M059J (cell line): ENCODE measurements at places on chromosomes 6 and 20.

GRCh38 chr20:35791821-35792220, 20.0 kb downstream of the PHF20 start:
- peak; percentile 90 for DNase-seq

GRCh38 chr6:149160943-149161342, 156.6 kb upstream of the TAB2 start:
- DNase-seq, result no peak

DNA sequence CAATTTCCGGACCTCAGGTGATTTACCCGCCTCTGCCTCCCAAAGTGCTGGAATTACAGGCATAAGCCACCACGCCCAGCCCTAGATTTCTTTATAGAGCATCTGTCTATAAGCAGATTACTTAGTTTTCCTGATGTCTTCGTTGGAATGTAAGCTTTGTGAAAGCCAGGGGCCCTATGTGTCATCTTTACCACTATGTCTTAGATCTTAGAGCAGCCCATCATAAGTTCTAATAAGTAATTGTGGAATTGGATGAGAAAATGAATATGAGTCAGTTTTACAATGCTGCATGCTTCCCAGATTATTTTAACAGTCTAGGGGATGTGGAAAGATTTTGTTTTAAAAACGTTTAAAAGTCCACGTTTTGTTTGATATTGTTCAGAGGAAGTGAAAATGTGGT, 9.1 kb upstream of the ZBTB2 start:
- DNase-seq, result peak; percentile 81

DNA sequence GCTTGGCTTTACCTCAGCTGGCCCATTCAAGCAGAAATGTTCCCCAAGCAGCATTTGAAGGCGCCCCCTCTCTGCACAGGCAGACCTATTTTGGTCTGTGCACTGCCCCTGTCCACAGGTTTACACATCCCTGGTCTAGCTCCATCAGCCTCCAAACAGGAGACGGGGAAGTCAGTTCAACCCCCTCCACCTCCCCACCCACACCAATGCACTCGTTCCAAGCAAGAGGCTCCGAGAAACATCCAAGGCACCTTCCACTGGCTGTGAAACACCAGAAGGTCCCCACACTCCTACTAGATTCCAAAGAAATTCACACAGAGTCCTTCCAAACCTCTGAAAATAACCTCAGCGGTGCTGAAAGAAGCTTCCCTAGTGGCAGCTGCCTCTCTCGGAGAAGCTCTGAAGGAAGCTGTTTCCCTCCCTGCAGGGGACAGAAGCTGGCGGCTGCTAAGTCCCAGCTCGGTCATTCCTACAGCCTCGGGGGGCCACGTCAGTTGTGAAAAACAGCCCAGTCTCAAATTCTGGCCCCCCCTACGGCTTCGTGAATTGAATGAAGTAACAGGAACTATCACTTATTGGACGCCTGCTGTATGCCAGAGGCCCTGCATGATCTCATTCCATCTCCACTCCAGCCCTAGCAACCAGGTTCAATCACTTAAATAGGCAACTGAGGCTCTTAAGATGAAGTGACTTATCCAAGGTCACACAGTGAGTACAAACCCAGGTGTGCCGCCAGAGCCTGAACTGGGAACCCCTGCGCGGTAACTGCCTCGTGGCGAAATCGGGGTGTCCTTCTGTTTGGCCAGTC, 815 bp downstream of the SPATA2 start:
- peak; percentile 46 for DNase-seq

GRCh38 chr6:131001945-131002660, 60.9 kb downstream of the EPB41L2 start:
- no peak for DNase-seq

DNA sequence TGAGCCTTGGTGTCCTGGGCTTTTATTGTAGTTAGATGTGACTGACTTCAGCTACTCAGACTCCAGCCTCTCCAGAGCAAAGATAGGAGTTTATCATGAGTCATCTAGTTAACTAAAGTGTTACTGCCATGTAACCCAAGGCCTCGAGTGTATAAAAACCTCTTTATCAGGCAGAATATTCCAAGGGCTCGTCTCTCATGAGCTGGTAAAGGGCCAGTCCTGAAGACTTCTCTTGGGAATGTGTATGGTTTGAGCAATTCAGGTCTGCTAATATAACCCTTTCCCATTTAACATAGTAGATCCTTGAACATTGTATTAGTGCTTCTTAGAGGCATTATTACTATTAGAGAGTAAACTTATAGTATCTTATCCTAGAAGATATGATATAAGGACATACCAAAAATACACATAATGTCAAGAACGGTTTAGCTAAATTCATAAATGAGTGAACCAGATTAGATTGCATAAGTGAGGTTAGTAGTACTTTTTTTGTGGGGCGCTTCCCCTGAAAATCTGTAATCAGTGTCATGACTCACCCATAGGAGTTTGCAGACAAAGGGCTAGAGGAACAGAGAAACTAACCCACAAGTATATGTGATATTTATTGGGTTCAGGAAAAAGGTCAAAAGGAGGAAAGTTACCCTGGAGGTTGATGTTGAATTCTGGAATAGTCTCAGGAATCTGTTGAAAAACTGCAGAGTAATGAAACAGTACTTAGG, 16.0 kb downstream of the DSE start:
- DNase-seq, result peak; percentile 76

- no peak for DNase-seq
Observed at GRCh38 chr20:57450419-57450818, 59.2 kb downstream of the RBM38 start.

DNA sequence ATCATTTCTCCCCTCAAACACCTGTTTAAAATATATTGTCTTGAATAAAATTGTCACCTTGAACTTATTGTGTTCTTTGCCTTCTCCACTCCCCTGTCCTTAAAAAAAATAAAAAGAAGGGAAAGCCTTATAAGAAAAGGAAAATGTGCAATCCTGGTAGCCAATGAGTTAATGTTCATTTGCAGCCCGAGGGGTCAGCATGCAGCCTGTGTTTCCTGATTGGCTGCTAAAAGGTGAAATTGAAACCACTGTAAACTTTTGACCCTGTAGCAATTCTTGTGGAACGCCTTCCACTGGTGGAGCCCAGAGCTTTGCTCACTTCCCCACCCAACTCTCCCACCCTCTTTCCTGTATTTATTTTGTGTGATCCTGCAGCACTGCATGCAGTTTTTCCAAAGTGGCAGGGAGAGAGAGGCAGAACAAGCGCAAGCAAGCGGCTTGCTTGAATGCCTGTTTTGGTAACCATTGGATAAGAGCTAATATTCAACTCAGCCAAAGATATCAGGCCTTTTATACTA, 74.9 kb downstream of the NCOA3 start:
- peak; percentile 94 for DNase-seq

- DNase-seq, result no peak
Observed at GRCh38 chr6:163085426-163085825, 329.1 kb upstream of the QKI start.

- no peak for DNase-seq
Observed at GRCh38 chr6:99882128-99882702, 111.8 kb downstream of the MCHR2 start.

DNA sequence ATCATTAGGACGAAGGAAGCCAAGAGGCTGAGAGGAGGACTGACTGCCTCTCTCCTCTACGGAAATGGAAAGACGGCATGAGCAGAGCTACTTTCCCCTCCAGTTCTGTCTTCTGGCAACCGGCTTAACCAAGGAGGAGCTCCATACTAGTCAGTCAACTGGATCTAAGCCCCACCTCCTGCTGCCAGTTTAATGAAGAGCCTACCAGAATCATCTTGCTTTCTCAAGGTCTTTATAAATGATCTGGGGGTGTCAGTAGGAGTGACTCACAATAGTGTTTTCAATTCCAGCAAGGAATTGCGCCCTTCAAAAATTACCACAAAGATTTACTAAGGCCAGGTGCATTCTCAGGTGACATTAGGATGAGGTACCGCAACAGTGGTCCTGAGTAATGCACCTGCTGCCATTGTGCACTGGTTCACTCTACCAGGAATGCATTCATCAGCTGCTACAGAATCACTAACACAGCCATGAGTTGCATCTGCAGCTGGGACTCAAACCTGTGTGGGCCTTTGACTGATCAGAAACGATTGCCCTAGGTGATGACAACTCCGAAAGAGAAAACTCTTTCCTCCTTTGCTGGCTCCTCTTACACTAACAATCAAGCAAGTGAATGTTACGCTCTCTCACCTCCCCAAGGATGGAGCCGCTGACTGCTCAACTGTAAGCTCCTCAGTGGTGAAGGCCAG, 2.8 kb downstream of the UQCC2 start:
- no peak for DNase-seq
